ENCODE measurements at places on chromosomes 3 and 15.

DNA sequence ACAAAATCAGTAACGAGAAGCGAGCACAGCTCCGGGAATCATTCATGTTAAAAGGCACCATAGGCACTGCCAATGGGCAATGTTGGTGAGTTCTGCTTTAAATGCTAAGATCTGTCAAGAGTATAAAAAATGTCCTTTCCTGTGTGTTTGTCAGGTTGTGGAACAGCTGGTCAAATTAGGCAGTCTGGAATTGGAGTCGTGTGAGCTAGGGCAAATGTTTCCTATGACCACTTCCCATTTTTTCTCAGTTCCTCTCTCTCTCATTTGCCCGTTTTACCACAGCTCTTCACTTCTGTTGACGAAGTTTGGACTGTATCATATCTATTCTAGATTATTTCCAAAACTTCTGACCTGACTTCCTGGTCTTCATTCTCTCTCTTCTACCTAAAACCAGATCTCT is 60.8 kb upstream of the GOLIM4 start:
- no peaks in the 10 kb centered on the region for H3K27me3 ChIP-seq
- no peak overlapping the region for H3K27ac ChIP-seq
- no peak overlapping the region for H3K4me3 ChIP-seq
- H3K36me3 ChIP-seq = no peaks in the 10 kb centered on the region

GRCh38 chr15:73442421-73442820 is 543 bp upstream of the REC114 start:
- DNase-seq = no peak
- no peaks in the 10 kb centered on the region for H3K4me1 ChIP-seq
- no peaks in the 10 kb centered on the region for H3K36me3 ChIP-seq

DNA sequence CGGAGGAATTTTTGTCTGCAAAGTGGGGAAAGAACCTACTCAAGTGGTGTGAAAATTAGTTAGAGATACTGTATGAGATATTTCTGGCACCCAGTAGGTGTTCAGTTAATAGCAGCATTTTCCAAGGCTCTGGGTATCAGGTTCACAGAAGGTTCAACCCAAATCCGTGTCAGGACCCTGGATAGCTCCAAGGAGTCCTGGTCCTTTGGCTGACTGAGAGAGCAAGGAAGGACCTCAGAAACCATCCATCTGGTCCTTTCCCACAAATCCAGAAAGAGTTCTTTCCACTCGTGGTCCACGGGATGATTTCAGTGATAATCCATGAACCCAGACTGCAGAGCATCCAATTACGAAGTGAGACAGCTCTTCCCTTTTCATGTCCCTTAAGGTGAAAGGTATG is 51.4 kb downstream of the SLC6A11 start:
- DNase-seq = peak; percentile 61
- no peak overlapping the region for H3K4me3 ChIP-seq
- H3K27ac ChIP-seq = no peak overlapping the region

GRCh38 chr3:194305356-194306108 is 45.6 kb downstream of the CPN2 start:
- no peak overlapping the region for H3K4me3 ChIP-seq
- H3K27me3 ChIP-seq = no peaks in the 10 kb centered on the region
- no peaks in the 10 kb centered on the region for H3K36me3 ChIP-seq

GRCh38 chr3:27360113-27361078 is 8.8 kb downstream of the NEK10 start:
- no peak overlapping the region for H3K4me3 ChIP-seq
- H3K27ac ChIP-seq = no peak overlapping the region
- no peaks in the 10 kb centered on the region for H3K36me3 ChIP-seq

DNA sequence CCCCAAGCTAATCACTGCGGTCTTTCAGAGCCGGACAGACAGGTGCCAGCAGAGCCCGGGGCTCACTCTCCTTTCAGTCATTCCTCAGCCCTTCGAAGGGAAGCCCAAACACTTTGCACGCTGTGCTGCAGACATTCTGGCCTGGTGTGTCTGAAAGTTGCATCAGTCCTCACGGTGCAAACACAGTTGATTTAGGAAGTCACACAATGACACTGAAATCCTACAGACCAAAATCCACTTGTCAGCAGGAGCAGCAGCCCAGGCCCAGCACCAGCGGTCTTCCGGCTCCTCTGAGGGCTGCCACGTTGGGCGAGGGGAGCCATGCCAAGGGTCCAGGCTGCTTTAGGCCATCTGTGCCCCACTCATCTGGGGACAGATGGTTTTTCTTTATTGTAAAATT is 61.6 kb downstream of the RGMA start:
- no peak overlapping the region for H3K4me3 ChIP-seq
- DNase-seq = no peak
- H3K36me3 ChIP-seq = peaks cover 8% of the 10 kb centered on the region

- H3K27ac ChIP-seq = no peak overlapping the region
- H3K36me3 ChIP-seq = no peaks in the 10 kb centered on the region
- no peak overlapping the region for H3K4me3 ChIP-seq
- H3K4me1 ChIP-seq = peaks cover 12% of the 10 kb centered on the region
Observed at GRCh38 chr3:37812499-37812896, 49.2 kb upstream of the CTDSPL start.

DNA sequence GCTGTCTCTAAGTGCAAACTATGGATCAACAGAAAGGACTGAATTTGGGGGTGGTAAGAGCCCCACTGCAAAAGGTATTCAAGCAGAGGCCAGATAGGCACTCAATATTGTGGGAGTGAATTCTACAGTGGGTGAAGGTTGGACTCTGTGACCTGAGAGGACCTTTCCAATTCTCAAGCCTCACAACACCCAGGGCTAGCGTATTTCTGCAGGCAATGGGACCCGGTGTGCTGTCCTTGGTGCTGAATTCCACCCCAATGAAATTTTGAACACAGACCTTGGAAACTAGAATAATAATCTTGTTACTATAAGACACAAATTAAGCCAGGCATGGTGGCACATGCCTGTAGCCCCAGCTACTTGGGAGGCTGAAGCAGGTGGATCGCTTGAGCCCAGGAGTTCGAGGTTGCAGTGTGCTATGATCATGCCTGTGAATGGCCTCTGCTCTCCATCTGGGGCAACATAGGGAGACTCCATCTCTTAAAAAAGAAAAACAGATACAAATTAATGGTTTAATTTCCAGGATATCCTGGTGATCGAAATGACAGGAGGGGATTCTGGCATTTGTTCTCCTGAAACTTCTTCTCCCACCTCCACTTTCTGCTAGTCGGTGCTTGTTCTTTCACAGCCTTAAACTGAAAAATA is 135.4 kb downstream of the RAB11A start:
- DNase-seq = peak; percentile 71
- H3K36me3 ChIP-seq = no peaks in the 10 kb centered on the region
- no peak overlapping the region for H3K27ac ChIP-seq
- H3K4me1 ChIP-seq = no peaks in the 10 kb centered on the region
- no peaks in the 10 kb centered on the region for H3K27me3 ChIP-seq

DNA sequence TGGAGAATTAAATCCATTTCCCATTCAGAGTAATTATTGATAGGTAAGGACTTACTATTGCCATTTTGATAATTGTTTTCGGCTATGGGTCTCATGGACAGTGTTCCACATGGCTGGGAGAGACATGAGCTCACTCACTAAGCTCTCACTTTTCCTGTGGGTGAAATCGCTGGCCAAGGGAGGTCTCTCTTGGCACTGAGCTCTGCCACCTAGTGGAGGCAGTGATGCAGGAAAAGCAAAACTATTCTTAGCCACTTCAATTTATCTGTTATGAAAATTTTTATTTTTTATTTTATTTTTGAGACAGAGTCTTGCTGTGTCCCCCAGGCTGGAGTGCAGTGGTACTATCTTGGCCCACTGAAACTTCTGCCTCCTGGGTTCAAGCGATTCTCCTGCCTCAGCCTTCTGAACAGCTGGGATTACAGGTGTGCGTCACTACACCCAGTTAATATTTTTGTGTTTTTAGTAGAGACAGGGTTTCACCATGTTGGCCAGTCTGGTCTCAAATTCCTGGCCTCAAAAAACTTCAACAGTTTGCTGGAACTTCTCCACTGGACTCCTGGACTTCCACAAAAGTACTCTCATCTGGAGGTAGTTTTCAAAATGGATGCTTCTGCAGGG is 4.7 kb upstream of the RNF13 start:
- peak overlapping the region; percentile 35 for H3K4me3 ChIP-seq
- no peak overlapping the region for H3K27ac ChIP-seq
- H3K36me3 ChIP-seq = no peaks in the 10 kb centered on the region
- peak; percentile 83 for DNase-seq

GRCh38 chr15:31217566-31218270 is 108.9 kb upstream of the KLF13 start:
- DNase-seq = no peak
- no peaks in the 10 kb centered on the region for H3K36me3 ChIP-seq
- H3K4me1 ChIP-seq = peaks cover 41% of the 10 kb centered on the region
- no peaks in the 10 kb centered on the region for H3K27me3 ChIP-seq
- no peak overlapping the region for H3K4me3 ChIP-seq

GRCh38 chr3:183468424-183468823 is 40.0 kb upstream of the MCF2L2 start:
- H3K4me3 ChIP-seq = no peak overlapping the region
- H3K27ac ChIP-seq = no peak overlapping the region
- peaks cover 15% of the 10 kb centered on the region for H3K4me1 ChIP-seq
- no peaks in the 10 kb centered on the region for H3K27me3 ChIP-seq

GRCh38 chr15:88678755-88679154 is 39.9 kb downstream of the ISG20 start:
- no peaks in the 10 kb centered on the region for H3K4me1 ChIP-seq
- H3K27ac ChIP-seq = no peak overlapping the region
- H3K36me3 ChIP-seq = no peaks in the 10 kb centered on the region

DNA sequence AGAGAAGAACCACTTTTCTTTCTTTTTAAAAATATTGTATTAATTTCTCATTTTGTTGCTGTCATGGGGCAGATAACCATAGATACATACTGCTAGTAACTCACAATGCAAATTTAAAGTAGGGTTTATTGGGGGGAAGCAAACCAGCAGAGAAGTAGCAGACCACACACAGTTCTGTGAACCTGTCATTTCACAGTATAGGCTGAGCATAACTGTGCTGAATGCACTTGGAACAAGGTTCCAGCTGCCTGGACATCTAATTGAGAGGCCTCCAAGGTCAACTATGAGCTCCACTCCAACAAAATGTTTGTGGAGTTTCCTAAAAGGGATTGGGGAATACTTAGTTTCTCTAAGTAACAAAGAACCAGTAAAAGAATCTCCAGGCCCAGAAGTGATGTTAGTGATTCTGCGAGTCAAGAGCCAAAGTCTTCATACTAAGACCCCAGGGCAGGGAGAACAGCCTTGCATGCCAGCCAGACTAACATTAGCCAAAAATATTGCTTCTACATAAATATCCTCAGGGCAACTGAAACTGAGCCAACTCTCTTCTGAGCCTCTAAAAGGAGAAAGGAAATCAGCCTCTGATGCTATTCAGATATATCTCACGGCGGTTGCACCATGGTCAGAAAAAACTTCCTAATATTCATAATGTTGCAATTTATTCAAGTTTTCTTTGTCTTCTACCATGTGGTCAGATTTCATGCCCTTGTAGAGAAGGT is 856.4 kb upstream of the ALCAM start:
- peak overlapping the region; percentile 70 for H3K27ac ChIP-seq
- H3K27me3 ChIP-seq = no peaks in the 10 kb centered on the region
- H3K4me3 ChIP-seq = peak overlapping the region; percentile 28
- peaks cover 33% of the 10 kb centered on the region for H3K4me1 ChIP-seq
- peak; percentile 71 for DNase-seq
- H3K36me3 ChIP-seq = no peaks in the 10 kb centered on the region

GRCh38 chr3:182261041-182261440 is 532.3 kb upstream of the ATP11B start:
- H3K27ac ChIP-seq = peak overlapping the region; percentile 60
- H3K4me1 ChIP-seq = peaks cover 36% of the 10 kb centered on the region
- H3K4me3 ChIP-seq = no peak overlapping the region

GRCh38 chr3:126261037-126261436 is 80.7 kb upstream of the ALDH1L1 start:
- DNase-seq = peak; percentile 75
- no peak overlapping the region for H3K4me3 ChIP-seq
- H3K27ac ChIP-seq = no peak overlapping the region
- no peaks in the 10 kb centered on the region for H3K36me3 ChIP-seq
- H3K4me1 ChIP-seq = peaks cover 10% of the 10 kb centered on the region

- H3K4me1 ChIP-seq = no peaks in the 10 kb centered on the region
- no peak overlapping the region for H3K27ac ChIP-seq
- H3K4me3 ChIP-seq = no peak overlapping the region
Observed at GRCh38 chr3:8738639-8739038, 5.0 kb downstream of the CAV3 start.

DNA sequence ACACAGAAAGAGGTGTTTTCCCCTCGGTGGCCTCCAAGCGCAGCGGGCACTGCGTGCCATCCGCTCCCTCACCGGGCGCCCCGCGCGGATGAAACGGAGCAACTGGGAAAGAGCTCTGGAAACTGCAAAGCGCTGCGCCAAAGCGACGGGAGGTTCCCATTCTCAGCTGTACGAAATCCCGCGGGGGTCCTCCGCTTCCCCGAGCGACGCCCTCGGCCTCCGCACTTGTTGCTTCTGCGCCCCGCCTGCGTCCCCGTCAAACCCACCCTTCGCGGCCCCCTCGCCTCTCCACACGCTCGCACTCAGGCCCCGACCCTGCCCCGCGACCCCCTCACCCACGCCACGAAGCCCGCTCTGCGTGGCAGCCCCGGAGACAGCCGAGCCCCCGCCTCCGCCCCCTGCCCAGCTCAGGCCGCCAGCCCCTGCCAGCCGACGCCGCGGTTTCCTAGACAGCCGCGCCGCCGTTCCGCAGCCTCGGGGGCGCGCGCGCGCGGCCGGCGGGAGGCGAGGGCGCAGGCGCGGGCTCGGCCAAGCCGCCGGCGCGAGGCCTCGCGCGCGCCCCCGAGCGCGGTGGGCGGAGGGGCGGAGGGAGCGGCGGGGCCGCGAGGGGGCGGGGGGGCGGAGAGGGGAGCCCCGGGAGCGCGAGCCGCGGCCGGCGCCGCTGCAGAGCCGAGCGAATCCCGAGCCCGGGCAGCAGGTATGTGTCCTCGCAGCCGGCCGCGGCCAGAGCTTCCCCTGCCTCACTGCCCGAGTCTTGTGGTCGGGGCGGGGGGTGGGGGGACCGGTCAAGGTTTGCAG is at the start of gene TMEM266:
Gene TMEM266, plus strand, starts transcription at position 666 of the 798 bp plus-strand sequence. CDS start 74,279 bp downstream, outside the sequence.
- no peaks in the 10 kb centered on the region for H3K36me3 ChIP-seq
- no peak for DNase-seq
- peaks cover 10% of the 10 kb centered on the region for H3K4me1 ChIP-seq
- H3K27ac ChIP-seq = no peak within 1 kb of the TSS
- H3K27me3 ChIP-seq = no peaks in the 10 kb centered on the region

DNA sequence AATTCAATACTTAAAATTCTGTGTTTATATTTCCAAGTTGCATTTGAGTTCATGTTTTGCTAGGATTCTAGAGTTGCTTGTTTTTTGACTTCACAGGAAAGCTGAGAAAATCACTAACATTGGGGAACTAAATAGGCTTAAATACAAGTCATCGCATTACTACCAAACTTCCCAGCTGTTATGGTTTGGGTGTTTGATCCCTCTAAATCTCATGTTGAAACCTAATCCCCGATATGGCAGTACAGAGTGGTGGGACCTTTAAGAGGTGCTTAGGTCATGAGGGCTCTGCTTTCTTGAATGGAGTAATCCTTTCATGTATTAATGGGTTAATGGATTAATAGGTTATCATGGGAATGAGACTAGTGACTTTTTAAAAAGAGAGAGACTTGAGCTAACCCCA is 77.2 kb upstream of the ARPP21 start:
- H3K36me3 ChIP-seq = no peaks in the 10 kb centered on the region
- H3K4me1 ChIP-seq = no peaks in the 10 kb centered on the region
- DNase-seq = no peak
- H3K27me3 ChIP-seq = no peaks in the 10 kb centered on the region
- no peak overlapping the region for H3K4me3 ChIP-seq

- H3K27ac ChIP-seq = no peak overlapping the region
- no peaks in the 10 kb centered on the region for H3K4me1 ChIP-seq
- no peaks in the 10 kb centered on the region for H3K36me3 ChIP-seq
- no peaks in the 10 kb centered on the region for H3K27me3 ChIP-seq
- DNase-seq = no peak
Observed at GRCh38 chr3:168342946-168343850, 247.5 kb upstream of the GOLIM4 start.

All from Karpas-422 (cell line).